ENCODE measurements at places on chromosomes 2 and 18.

- H3K36me3 ChIP-seq = peaks cover 4% of the 10 kb centered on the region
- peaks cover 2% of the 10 kb centered on the region for H3K27me3 ChIP-seq
- no peak overlapping the region for H3K4me3 ChIP-seq
- DNase-seq = peak; percentile 24
Measured at GRCh38 chr18:44798433-44799048, 117.9 kb downstream of the SETBP1 start.

GRCh38 chr18:23981369-23981980 lies 33.1 kb upstream of the TTC39C start:
- H3K36me3 ChIP-seq = peaks cover 5% of the 10 kb centered on the region
- no peak overlapping the region for H3K4me3 ChIP-seq
- peaks cover 31% of the 10 kb centered on the region for H3K27me3 ChIP-seq
- DNase-seq = no peak
- H3K27ac ChIP-seq = no peak overlapping the region

- no peaks in the 10 kb centered on the region for H3K4me1 ChIP-seq
- no peaks in the 10 kb centered on the region for H3K27me3 ChIP-seq
- DNase-seq = no peak
- H3K4me3 ChIP-seq = no peak overlapping the region
- no peak overlapping the region for H3K27ac ChIP-seq
- H3K36me3 ChIP-seq = no peaks in the 10 kb centered on the region
Measured at GRCh38 chr2:103196802-103197201, 435.0 kb downstream of the TMEM182 start.

DNA sequence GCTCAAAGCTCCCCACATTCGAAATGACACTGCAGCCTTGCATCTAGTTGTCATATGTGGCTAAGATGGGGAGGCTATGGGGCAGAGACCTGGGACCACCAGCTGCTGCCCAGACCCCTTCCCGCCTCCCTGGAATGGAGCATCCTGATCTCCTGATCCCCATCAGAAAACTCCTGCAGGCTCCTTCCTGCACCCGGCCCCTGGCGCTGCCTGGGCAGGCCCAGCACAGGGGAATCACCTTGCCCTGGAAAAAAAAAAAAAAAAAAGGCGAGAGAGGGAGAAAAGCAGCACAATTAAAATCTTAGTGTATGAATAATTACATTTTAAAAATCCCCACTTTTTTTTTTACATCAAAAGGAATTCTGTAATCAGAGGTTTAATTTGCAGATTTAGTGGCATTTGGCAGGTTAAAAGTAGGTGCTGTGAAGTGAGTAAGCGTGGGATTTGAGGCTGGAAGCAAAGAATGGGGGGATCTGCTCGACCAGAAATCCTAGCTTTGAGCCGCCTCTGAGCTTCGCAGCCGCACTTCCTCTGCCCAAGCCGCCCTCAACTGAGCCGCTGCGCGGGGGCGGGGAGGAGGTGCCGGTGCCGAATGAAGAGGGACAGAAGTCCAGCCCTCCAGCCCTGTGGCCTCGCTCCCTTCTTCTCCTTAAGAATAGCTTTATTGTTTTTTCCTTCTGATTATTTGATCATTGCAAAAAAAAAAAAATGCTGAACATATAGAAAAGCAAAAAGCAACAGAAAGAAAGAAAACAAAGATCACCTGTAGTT lies 30.0 kb downstream of the THNSL2 start:
- no peak for DNase-seq
- H3K4me1 ChIP-seq = peaks cover 3% of the 10 kb centered on the region
- H3K27ac ChIP-seq = no peak overlapping the region

Data from T-helper 2 cell treated with Interferon-gamma antibody and Interleukin-4, amounts not matched to agents 5 μg/mL and 100 μg/mL, for 36 hours (primary cell).